CD4-positive, alpha-beta T cell treated with Interleukin-15 for 1 hour (primary cell): ENCODE measurements at places on chromosomes 6 and 20.

GRCh38 chr6:133225560-133225959, 15.6 kb upstream of the EYA4 start:
- no peak for DNase-seq

DNA sequence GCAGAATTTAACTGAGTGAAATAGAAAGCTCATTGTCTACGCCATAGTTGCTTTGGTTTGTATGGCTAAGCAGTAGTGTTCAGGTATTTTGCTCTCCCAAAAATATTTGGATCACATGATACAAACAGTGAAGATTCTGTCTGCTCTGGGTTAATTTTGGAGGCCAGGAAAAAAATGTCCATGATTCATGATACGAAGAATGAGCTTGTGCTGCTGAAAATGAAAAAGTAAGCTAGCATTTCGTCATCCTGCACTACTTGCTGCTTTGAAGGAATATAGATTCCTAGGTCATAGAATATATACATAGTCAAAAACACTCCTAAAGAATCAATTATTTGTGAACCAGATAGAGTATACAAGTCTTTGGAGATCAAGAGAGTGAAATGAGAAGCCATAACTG, 8.3 kb downstream of the WRNIP1 start:
- DNase-seq = no peak

- DNase-seq = no peak
Measured at GRCh38 chr6:128389820-128390534, 130.4 kb downstream of the PTPRK start.

DNA sequence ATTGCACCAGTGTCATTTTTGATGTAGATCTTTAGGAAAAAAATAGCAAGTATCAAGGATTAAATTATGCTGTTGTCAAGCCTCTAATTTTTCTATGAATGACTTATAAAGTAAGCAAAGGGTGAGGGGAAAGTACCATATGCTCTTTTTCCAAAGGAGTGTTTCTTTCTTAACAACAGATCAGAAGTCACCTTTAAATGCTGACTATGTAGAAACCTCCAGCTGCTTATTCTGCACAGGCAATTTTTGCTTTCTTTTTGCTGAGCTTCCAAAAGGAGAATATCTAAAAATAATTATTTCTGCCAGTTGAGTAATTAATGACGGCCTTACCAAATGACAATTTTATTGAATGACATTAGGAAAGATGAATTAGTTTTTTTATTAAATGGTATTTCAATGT, 390.6 kb upstream of the MANEA start:
- DNase-seq = no peak

- DNase-seq = no peak
Measured at GRCh38 chr6:150327117-150327774, 41.6 kb upstream of the IYD start.

- DNase-seq = no peak
Measured at GRCh38 chr6:159234102-159234553, 64.9 kb downstream of the FNDC1 start.
